ENCODE measurements at places on chromosomes 4 and X.

DNA sequence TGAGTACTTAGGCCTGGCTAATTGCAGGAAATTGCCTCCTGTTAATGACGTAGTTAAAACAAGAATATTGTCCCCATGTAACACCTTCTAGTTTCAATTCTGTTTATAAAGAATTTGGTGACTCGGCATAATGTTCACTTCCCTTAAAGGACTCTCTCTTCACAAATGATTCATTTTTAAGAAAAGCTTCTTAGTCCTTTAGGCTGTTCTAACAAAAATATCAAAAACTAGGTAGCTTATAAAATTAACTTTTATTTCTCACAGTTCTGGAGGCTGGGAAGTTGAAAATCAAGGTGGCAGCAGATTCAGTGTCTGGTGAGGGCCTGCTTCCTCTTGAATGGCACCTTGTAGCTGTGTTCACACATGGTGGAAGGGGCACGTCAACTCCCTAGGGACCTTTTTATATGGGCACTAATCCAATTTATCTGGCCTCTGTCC, 23.8 kb downstream of the COL25A1 start:
- no peak for DNase-seq

GRCh38 chrX:38166478-38167083, 54.1 kb downstream of the SRPX start:
- DNase-seq = no peak

GRCh38 chrX:20968996-20969395, 405.2 kb upstream of the CNKSR2 start:
- no peak for DNase-seq

DNA sequence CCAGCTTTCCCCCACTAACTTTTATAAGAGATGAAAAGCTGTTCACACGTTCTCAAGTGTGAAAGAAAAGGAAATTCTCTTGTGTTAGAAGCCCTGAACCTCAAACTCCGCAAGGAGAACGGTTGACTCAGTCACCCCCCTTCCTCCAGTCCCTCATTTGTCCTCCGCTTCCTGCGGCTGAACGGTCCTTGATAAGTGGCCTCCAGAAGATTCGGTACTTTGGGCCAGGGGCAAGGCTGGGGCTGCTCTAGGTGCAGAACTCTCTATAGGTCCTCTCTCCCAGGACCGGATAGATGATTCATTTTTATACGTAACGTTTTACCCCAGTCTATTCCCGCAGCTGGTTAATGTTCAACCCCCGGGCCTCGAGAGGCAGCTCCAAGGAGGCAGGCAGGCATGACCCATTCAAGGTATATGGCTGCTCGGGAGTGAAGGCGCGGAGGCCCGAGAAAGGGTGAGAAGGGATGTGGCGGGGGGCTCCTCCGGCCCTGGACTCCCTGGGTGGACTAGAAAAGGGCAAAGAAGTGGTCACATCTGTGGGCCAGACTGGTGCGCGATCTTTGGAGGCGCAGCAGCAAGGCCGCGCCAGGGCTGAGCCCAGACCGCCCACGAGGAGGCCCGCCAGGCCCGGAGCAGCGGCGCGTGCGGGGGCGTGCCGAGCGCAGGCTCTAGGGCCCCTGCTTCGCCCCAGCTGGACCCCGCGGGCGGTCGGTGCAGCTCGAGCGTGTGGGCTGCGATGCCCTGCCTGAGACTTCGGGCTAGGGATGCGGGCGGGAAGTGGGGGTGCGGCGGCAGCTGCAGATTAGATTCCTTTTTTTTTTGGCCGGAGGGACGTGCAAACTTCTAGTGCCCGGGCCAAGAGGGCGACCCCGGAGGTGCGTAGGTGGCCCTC, 11.7 kb downstream of the PITX2 start:
- DNase-seq = no peak

DNA sequence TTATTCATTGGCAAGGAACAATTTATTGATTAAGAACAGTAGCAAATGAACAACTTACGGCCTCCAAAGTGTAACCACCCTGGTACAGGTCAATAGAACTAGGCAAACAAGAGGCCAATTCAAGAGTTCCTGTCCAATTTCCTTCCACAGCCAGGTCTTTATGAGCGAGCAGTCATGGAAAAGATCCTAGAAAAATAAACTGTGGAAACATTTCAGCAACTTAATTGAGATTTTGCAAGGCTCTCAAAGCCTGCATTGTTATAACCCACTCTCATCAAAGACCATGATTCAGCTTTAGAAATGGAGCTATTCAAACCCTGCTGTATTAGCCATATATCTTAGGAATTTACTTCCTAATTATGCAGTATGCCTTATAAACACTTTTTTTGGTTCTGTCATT, 43.6 kb downstream of the UNC5C start:
- DNase-seq = peak; percentile 3

DNA sequence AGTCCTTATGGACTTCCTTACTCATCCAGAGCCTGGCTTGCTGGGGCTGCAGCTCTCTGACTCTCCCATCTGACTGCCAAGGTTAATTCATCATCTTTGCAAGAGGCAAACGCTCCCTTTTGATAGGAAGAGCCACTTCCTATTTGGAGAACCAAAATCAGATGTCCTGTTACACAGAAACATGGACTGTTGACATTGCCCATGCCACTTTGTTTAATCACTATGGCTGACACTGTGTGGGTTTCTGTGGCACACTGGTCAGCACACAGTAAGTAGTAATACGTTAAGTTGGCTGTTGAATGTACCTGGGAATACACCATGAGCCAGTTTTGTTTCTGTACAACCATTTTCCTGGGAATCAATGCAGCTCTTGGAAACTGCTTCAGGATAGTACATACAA, 45.1 kb upstream of the TMEM33 start:
- no peak for DNase-seq

DNA sequence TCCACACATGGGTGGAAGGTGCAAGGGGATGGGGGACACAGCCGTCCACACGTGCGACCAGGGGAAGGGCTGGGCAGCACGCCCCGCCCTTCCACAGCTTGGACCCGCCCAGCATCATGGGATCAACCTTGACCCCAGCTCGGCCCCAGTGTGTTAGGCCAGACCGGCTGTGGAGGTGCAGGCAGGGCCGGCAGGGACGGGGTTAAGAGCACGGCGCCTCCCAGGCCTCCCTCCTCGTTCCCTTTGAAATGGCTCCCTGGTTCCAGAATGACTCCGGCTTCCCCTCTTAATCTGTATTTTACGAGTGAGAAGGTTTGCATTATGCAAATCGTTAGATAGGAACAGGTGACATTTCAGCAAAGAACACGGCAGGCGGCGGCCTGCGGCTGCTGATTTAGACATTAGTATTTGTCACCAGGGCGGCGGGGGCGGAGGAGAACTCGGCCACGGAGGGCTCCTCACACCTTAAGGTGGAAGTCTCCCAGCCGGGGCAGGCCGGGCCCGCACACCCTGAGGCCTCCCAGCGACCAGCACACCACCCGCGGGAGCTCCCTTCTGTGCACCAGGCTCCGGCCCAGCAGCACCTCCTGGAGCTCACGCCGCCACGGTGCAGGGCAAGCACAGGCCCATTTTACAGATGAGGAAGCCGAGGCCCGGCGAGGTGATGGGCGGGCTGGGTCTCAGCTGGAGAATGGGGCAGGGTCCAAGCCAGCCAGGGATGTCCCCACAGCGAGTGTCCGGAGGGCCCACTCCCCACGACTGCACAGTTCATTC, 116.1 kb downstream of the FAM53A start:
- no peak for DNase-seq

DNA sequence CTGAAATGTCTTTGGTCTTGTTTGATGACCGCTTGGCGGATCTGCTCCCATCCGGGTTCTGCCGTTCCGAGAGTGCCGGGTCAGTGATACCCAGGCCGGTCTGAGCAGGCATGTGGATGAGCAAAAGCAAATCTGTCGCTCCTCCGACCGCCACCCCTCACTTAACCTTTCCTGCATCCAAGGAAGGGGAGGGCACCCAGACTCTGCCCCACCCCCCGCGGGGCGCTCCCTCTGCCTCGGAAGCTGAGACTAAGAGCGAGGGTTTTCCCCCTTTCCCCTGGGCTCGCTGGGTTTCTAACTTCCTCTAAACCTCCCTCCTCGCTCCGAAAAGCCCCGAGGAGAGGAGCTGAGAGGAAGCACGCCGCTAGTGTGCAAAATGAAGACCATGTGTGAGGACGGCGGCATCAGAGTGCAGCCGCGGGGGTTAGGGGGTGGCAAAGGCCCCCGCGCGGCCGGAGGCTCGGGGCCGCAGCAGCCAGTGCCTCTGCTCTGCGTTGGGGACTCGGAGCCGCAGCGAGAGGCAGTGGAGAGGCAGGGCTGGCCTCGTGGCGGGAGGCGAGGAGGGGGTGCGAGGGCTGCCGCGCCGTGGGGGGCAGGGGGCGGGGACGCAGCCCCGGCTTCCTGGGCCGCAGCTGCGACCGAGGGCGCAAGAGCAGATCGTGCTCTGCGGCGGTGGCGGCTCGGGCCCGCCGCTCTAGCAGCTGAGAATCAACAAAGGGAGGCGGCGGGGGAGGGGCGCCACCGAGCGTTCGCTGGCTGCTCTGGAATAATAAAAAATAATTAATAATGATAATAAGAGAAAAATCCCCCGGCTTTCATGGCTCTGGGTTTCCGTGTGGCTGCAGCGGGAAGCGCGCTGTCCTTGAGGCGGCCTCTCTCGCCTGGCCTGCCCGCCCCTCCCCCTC, 55.8 kb upstream of the BCOR start:
- DNase-seq = no peak

DNA sequence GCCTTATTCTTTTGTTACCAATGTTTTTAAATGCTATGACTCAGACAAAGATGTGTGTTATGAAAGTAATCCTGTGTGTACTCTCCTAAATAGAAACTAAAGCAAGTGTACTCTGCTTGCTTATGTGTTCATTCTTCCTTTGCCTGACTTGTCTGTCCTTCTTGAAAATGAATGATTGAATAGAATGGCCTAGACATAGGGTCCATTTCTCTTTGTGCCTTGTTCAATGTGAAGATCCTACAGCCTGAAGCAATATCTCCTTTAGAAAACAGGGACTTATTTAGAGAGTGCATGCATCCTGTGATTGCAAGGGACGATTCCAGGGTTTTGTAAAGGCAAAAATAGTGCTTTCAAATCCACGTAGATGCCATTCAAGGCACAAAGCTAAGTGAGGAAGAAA, 343.6 kb upstream of the TACR3 start:
- DNase-seq = no peak

- no peak for DNase-seq
Measured at GRCh38 chr4:7286170-7286569, 93.8 kb downstream of the SORCS2 start.

- DNase-seq = no peak
Measured at GRCh38 chr4:114649908-114650307, 51.3 kb downstream of the UGT8 start.

- DNase-seq = no peak
Measured at GRCh38 chr4:64617800-64618199, 208.6 kb upstream of the TECRL start.

DNA sequence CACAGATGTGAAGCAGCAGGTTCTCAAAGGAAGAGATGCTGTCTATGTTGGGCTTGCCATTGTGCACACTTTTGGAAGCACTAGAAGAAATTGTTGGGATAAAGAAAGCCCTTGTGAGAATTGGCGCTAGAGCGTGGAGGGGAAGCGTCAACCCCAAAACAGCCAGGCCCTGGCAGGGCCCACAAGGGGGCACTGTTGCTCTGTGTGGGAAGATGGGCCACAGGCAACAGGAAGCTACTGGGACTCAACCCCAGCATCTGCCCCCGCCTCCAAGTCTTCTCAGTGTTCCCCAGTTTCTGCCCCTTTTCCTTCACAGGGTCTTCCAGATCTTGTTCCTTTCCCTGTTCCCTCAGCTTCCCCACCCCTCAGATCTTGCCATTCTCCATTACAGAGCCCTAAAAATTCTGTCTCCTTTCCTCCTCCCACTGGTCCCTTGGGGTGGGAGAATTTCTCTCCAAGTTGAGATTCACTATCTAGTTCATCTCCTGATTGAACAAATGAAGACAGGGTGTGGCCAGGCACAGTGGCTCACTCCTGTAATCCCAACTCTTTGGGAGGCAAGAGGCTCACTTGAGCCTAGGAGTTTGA, 85.5 kb downstream of the STARD8 start:
- peak; percentile 3 for DNase-seq

- no peak for DNase-seq
Measured at GRCh38 chrX:10045327-10046000, 78.3 kb downstream of the CLDN34 start.

DNA sequence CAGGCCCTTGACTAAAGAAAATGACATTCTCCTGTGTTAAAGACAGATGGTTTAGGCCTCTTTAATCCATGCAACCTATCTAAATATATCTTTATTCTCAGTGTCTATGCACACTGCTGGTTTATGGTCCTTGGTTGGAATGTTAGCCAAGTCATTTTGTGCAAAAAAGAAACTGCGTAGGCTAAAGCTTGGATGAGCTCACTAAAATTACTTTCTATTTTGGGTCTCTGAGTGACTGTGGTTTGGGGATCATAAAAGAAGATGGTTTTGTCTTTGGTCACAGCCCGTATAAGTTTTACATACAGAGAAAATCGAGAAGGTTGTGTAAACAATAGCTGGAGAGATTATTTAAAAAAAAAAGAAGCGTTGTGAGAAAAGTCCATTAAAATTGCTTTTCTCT, 443.6 kb downstream of the UBE2NL start:
- no peak for DNase-seq

DNA sequence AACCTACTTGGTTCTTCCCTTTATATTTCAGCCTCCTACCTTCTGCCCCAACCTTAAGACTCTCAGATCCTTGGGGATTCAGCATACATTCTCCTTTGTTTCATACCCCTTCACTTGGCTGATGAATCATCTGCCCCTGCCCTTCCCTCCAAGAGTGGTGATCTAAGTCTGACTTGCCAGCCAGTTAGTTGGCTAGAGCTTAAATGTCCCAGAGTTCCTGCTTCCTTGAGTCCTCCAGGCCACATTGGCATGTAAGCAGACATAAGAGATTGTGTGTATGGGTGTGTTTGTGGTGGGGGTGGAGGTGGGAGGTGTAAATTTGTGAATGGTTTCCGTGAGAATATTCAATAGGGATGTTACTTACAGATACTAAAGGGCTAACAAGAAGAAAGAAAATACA, 3.7 kb upstream of the TEX13D start:
- no peak for DNase-seq

GRCh38 chr4:88957570-88957969, 99.4 kb downstream of the FAM13A start:
- no peak for DNase-seq

GRCh38 chrX:150913511-150913910, 15.0 kb upstream of the CD99L2 start:
- no peak for DNase-seq

GRCh38 chrX:22575161-22575845, 302.6 kb downstream of the CBLL2 start:
- no peak for DNase-seq

DNA sequence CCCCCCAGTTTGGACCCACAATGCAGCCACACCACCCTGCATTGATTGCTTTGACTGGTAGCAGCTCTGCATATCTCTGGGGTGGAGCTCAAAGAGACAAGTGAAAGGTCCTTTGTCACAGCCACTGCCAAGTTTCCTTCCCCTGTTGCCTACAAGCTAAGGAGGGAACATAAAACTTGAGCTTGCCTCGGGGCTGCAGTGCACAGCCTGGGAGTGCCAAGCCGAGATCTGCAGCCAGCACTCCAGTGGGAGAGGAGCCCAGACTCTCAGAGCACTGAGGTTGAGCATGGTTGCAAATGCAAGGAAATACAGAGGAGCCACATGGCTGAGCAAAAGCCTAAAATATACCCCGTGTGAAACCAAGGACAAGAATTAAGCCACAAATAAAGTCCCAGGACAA, 142.2 kb downstream of the DKK2 start:
- no peak for DNase-seq

Measured in C1 segment of cervical spinal cord (tissue), 14 donors.